ENCODE measurements at places on chromosomes 16 and 17. TPM values are rescaled to one million over a fixed set of nuclear protein-coding genes. Genes with fewer than 3 reads are reported as not detected.

DNA sequence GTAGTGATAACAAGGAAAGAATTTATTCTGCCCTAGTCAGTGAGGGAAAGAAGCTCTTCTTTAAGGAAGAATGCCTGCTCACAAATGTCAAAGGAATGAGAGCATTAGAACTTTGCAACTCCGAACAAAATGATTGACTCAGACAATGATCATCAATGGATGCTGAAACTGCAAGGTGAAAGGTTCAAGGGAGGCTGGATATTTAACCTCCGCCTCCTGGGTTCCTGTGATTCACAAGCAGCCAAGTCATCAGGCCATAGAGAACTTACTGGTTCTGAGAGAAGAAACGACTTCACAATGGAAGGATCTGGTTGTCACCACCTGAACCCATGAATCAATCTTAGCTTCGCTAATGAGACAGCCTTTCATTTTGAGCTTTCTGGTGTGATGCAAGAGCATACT, 16.0 kb upstream of the SCNN1B start:
- DNase-seq = no peak

GRCh38 chr16:49567950-49568349, 194.3 kb downstream of the C16orf78 start:
- no peak for DNase-seq

- no peak for DNase-seq
Measured at GRCh38 chr16:78115659-78116058, 16.2 kb downstream of the WWOX start.

DNA sequence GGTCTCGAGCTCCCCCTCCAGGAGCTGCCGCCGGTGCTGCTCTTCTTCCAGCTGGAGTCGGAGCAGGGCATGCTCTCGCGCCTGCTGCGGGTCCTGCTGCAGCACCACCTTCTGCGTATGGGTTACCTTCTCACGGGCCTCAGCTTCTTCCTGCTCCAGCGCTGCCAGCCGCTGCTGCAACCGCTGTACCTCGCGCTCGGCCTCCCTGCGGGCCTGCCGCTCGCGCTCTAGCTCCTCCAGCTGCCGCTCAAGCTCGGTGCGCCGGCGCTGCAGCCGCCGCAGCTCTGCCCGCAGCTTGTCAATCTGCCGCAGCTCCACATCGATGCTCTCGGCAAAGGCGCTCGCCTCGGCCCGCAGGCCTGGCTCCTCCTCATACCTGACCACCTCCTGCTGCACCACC, 36.9 kb downstream of the UBN1 start:
- DNase-seq = no peak

DNA sequence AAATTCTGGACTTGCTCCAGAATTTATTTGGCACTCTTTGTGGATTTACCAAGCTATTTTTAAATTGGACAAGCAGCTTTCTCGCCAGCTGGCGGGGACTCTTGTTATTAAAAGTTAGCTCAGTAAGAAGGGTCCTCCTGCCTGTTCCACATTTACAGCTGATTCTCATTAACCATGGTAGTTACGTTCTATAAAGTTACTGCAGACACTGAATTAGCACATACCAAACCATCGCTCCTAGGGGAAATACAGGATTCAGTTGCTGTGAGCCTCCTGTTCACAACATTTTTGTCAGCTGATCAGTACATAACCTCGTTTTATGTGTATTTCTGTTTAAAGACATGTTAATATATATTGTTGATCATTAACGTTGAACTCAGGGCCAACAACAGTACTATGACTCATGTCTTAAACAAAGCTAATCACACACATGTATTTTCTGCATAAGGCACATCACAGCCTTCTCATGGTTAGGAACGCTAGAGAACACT, 4.2 kb downstream of the LDAF1 start:
- peak; percentile 84 for DNase-seq

- DNase-seq = peak; percentile 87
Measured at GRCh38 chr17:7478276-7479212, 887 bp downstream of the ZBTB4 start.

DNA sequence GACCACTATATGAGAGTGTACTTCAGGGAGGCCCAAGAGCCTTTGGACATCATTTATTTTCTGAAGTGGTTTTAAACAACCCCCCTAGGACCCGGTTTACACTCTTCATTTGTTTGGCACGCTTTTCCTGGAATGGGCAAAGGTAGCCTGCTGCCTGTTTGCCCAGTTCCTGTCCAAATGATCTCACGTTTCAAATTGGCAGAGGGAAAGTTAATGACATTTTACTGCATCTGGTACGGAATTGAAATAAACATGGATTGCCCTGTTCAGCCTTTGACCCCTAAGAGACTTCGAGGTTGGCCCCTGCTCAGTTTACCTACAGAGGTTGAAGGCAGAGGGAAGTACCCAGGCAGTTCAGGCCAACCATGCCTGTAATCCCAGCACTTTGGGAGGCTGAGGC, 5.8 kb upstream of the RPRML start:
- no peak for DNase-seq

DNA sequence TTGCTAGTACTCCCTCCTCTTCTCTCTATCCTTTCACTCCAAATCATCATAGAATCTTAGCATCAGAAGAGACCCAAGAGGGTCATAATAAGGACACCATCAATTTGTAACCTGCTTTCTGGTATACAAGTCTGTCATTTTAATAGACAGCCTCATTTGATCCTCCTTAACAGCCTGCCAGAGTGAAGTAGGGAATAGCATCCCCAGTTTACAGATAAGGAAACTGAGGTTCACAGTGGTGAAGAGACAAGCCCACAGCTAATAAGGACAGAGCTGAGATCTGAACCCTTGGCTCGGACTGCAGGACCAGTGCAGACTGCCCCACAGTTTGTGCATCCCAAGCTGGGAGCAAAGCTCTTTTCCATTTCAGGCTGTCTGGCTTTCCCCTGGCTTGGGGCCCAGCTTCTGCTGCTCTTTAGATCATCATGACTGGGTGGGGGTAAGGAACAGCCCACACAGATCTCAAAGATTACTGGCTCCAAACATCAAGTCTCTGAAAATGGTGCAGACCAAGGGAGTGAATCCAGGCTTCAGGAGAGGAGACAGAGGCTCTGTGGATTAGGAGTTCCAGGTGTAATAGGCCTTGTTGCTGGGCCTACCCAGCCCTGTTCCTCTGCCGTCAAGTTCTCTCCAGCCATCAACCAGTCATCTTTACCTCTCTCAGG, 10.3 kb upstream of the IGFBP4 start:
- DNase-seq = peak; percentile 68

DNA sequence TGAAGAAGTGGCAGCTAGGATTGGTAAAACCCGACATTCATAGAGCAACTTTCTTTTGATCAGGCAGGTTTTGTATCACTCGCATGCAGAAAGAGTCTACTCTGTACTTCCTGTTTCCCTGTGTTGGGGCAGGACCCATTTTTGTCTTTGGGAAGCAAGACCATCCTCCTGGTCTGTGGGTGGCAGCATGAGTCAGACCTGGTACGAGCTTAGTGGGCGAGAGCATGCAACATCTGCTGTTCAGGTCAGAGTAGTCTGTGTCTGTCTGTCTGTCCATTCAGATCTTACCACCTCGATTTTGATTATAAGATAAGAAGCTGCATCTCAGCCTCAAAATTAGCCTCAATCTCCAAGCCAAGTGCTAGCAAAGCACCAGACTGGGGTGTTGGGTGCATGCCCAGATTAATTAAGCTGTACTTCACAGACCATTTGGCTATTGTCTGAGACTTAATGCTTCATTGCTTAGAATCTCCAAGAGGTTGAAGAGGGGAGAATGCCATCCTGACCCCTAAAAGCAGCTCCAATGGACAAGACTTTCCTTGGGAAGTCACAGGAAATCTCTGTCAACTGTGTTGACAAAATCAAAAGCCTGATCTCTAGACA, 110.9 kb downstream of the XYLT1 start:
- no peak for DNase-seq

GRCh38 chr17:50642071-50642721, 7.5 kb downstream of the ABCC3 start:
- DNase-seq = peak; percentile 40

DNA sequence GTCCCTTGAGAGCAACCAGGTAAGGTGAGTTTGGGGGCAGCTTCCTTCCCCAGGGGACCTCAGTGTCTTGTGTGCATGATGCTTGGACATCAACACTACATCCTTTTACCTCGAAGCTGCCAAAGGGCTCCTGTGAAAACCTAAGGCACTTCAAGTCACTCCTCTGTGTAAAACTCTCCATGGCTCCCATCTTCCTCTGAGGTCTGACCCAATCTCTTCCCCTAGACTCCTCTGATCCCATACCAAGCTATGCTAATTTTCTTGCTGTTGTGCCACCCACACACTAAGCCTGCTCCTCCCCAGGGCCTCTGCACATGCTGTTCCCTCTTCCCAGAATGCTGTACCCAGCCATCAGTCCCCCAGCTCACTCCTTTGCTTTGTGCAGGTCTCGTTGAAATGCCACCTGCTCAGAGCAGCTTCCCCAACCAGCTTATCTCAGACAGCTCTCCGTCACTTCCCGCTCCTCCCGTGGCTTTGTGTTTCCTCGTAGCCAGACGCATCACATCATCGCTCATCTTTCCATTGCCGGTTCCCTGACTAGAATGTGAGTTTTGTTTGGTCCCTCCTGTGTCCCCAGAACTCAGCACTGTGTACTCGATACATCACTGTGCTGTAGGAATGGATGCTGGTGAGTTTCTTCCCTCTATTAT, 78.4 kb downstream of the CNGB1 start:
- DNase-seq = no peak

The CPNE7 gene
- total RNA-seq = not detected

The DRC3 gene
- total RNA-seq = 1.4 TPM

The GLP2R gene
- 0.61 TPM for total RNA-seq

The IGFALS gene
- not detected for total RNA-seq

The PYY gene
- total RNA-seq = not detected

Data from right cardiac atrium (tissue), 5 donors.